ENCODE measurements at places on chromosomes 13 and 19.

DNA sequence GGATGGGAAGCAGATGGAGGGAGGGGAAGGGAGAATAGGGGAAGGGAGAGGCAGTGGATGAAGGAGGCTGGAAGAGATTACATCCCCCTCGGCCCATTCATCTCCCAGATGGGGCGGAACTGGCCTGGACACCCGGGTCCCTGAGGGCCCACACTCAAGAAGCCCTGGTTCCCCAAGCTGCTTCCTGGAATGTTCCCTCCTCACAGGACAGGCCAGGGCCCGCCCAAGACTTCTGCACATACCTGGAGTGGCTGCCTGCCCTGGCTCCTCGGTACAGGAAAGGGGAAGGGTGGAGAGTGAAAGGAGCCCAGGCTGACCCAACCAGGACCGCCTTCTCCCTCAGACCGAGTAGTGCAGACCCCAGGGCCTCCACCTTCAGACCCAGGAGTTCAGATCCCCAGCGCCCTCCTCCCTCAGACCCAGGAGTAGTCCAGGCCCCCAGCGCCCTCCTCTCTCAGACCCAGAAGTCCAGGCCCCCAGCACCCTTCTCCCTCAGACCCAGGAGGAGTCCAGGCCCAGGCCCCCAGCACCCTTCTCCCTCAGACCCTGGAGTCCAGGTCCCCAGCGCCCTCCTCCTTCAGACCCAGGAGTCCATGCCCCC, 489 bp downstream of the NTF4 start:
- no peak for DNase-seq

DNA sequence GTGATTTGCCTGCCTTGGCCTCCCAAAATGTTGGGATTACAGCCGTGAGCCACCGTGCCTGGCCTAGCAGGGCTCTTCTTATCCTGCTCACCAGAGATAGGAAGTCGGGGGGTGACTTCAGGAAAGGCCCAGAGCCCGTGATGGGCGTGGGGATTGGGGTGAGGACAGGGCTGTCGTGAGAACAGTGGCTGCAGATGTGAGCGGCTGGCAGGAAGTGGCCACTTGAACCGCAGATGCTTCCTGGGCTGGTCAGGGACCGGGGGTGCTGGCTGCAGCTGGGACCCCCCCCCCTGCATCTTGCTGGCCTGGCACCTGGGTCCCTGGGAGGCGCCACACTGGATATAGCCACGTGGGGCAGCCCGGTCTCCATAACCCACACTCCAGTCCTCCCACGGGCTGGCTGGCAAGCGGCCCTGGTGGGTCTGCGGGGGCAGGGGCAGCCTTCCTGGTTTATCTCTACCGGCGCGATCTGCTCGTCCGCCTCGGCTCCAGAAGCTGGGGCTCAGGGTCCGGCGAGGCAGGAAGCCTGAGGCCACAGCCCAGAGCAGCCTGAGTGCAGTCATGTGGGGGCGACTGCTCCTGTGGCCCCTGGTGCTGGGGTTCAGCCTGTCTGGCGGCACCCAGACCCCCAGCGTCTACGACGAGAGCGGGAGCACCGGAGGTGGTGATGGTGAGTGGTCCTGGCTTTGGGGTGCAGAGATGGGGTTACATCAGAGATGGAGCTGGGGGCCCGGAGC, at the start of gene F2RL3:
Gene F2RL3 (plus strand): TSS at position 371 of the 737 bp plus-strand sequence. CDS start 191 bp downstream, at position 562.
- DNase-seq, result no peak

- DNase-seq, result no peak
Measured at GRCh38 chr19:49682274-49682673, 5.2 kb downstream of the PRMT1 start.

GRCh38 chr13:100625447-100625846, 36.9 kb upstream of the GGACT start:
- DNase-seq, result no peak

DNA sequence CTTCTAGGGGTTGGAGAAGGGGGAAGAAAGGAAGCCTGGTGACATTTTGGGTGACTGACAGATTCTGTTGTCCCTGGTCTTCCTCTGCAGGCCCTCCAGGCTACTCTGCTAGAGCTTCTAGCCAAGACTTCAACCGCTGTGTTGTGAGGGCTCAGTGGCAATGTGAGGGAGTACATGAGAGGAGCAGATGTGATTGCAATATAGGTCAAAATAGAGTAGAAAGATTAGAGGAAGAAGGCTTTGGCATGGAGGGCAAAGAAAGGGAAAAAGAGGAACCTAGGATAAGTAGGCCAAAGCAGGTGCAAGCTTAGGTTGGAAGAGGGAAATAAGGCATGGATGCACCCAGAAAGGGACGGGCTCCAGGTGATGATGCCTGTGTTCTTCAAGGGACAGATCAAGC, 216.9 kb downstream of the RGCC start:
- DNase-seq, result no peak

GRCh38 chr13:113979791-113980471, 6.1 kb upstream of the C13orf46 start:
- no peak for DNase-seq

GRCh38 chr19:7419153-7419552, 69.7 kb downstream of the PEX11G start:
- no peak for DNase-seq

- no peak for DNase-seq
Measured at GRCh38 chr13:33260168-33261098, 25.1 kb downstream of the STARD13 start.

DNA sequence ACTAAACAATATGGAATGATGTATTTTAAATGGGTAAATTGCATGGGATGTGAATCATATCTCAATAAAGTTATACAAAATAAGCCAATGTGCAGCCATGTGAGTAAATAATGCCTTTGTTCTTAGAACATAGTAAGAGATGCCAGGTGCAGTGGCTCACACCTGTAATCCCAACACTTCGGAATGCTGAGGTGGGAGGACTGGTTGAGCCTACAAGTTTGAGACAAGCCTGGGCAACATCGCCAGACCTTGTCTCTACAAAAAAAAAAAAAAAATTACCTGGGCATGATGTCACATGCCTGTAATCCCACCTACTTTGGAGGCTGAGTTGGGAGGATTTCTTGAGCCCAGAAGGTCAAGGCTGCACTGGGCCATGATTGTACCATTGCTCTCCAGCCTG, 230.7 kb downstream of the RFC3 start:
- DNase-seq, result no peak

DNA sequence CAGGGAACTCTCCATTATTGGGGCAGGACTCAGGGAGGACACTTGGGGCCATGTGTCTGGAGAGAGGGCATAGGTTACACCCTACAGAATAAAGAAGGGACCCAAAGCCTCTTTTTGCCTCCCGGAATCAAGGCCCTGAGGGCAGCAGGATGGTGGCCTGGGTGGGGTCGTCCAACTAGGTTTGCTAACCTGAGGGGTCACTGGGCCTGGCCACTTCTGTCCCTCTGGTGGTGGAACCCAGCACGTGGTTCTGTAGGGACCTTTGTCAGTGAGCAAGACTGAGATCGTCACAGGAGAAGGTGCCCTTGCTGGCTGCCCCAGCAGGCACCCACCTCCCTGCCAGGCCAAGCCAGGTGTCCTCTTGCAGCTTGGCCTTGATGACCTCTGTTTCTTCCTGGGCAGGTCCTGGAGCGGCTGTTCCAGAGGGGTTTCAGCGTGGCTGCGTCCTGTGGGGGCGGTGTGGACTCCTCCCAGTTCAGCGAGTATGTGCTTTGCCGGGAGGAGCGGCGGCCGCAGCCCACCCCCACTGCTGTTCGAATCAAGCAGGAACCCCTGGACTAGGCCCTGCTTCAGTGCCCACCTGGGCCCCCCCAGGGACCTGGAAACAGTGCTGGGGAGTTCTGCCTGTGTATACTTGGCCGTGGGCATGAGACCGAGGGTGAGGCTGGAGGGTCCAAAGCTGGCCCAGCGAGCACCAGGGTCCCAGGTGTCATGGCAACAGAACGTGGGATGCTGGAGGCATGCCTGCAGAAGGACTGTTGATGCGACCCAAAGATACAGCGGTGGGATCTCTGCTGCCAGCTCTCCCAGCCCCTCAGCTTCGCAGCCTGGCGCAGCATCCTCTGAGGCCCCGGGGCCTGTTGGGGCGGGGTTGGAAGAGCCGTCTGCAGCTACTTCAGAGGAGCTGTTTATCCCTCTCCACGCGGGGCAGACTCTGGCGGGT, 16.0 kb downstream of the KCTD15 start:
- no peak for DNase-seq

DNA sequence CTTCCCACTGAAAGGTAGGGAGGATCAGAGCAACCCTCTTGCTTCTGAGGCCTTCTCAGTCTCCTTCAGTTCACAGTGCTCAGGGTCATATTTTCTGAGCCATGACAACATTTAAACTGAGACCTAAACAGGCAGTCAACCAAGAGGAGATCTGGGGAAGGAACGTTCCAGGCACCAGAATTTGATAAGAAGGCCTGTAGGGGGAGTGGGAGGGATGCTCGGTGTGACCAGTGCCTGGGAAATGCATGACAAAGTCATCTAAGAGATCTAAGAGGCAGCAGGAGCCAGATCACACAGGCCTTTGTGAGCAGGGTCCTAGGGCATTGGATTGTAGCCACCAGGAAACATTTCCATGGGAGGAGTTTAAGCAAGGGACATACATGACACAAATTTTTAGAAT, 71.6 kb downstream of the SHISA2 start:
- DNase-seq, result no peak

DNA sequence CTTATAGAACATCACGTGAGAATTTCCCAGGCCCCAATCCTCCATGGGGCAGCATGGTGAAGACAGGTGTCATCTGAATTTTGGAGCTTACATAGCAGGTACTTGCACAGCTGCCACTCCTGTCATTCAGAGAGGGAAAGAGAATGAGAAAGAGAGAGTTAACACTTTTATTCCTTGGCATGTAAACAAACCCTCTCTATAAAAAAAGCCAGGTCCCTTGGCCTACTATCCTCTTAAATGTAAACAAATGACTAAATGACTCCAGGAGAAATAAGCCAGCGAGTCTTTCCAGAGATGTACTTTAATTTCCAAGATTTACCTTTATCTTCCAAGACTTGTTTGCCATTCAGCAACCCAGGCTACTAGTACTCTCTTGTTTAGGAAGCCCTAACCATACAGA, 195.3 kb upstream of the HTR2A start:
- DNase-seq, result no peak

- DNase-seq, result no peak
Measured at GRCh38 chr19:55346725-55347441, 7.2 kb downstream of the KMT5C start.

DNA sequence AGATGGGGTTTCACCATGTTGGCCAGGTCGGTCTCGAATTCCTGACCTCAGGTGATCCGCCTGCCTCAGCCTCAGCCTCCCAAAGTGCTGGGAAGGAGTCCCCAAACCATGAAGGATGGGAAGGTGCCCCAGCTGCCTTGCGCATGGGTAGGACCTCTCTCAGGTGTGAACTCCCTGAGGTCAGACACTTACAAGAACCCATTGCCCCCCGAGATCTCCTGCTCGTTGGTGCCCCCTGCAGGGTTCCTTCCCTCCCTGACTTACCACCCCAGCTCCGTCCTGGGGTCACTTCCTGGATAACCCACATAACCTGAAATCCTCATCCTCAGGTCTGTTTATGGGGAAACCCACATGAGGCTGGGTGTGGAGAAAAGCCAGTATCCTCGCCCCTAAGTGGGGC, 41.7 kb downstream of the UNC13A start:
- no peak for DNase-seq
